ENCODE measurements at places on chromosomes 6 and 20.

DNA sequence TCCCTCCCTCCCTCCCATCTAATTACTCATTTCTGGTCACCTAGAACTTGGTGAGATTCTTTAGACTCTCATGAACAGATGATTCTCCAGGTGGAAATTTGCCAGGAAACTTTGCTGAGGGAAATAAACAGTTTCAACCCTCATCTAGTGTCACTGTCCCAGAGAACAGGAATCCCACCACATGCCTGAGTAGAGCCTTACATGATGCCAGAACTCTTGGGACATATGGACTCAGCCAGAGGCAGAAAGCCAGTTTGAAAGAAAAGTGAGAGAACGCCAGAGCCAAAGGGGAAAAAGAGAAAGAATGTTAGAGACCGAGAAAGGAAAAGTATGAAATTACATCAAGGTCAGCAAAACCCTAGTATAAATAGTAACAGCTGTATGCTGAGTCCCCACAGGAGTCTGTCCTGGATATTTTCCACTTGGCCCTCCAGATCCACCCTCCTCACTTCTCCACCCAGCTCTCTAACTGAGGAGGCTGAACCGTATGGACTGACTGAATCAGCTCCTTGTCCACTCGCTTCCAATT is 127.5 kb upstream of the COL21A1 start:
- DNase-seq = no peak

DNA sequence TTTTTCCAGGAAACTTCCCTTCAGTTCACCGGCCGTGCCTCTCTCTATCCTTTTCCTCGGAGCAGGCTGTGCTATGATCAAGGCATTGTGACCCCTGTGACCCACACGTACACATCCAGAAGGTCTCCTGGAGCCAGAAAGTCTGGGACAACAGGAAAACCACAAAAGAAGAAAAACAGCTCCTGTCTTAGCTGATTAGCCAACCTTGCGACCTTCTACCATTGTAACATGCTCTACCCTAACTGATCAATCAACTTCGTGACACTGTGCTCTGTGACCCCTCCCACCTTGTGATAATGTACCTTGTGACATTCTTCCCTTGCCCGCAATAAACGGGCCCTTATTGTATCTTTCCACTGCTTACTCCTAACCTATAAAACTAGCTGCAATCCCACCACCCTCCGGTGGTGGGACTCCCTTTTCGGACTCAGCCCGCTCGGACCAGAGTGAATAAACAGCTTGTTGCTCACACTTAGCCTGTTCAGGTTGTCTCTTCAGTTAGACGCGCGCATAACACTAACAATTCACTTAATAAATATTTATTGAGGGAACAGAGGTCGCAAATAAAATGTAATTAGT is 24.2 kb downstream of the ZNF311 start:
- DNase-seq = no peak

DNA sequence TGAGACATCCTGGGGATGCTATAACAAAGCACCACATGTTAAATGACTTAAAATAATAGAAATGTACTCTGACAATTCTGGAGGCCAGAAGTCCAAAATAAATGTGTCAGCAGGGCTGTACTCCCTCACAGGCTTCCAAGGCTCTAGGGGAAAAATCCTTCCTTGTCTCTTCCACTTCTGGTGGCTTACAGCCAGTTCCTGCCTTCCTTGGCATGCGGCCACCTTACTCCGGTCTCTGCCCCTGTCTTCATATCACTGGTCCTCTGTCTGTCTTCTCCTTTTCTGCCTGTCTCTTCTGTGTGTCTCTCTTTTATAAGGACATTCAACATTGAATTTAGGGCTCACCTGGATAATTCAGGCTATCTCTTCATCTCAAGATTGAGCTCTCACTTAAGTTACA is 155.3 kb upstream of the SYNCRIP start:
- no peak for DNase-seq

- DNase-seq = no peak
Measured at GRCh38 chr6:67345946-67346345, 1289.1 kb upstream of the ADGRB3 start.

DNA sequence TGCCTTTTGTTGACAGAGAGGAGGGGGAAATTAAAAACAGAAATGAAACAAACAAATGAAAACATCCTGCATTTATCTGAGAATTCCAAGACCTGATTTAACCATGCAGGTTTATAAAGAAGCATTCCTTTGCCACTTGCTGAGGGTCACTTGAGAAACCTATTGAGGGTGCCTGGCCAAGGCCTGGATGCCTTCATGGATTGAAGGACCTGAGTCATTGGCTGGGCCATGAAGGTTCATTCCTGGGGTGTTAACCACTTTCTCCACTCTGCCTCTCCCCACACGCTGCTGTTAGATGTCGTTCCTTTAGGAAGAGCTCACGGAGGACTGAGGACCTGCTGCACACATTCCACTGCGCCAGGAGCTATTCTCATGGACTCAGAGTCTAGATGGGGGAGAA is 49.7 kb downstream of the DAAM2 start:
- DNase-seq = no peak

DNA sequence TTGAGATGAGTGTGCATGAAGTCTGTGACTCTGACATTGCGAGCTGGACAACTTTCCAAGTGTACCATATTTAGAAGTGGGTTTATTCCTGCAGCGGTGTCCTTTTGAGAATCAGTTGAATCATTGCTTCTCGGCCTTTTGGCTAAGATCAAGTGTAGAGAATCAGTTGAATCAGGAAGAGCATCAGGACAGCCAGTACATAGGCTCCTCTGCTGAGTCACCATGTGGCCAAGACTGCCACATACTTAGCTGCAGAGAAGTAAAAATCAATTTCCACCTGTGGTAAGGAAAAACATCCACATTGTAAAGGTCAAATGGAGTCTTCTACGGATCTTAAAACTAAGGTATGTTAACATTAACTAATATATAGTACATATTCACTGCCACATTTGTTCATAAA is 428.4 kb upstream of the MARCKS start:
- no peak for DNase-seq

- no peak for DNase-seq
Measured at GRCh38 chr6:56364827-56365339, 117.5 kb upstream of the COL21A1 start.

GRCh38 chr20:15937179-15937578 is 636.1 kb downstream of the KIF16B start:
- DNase-seq = no peak

DNA sequence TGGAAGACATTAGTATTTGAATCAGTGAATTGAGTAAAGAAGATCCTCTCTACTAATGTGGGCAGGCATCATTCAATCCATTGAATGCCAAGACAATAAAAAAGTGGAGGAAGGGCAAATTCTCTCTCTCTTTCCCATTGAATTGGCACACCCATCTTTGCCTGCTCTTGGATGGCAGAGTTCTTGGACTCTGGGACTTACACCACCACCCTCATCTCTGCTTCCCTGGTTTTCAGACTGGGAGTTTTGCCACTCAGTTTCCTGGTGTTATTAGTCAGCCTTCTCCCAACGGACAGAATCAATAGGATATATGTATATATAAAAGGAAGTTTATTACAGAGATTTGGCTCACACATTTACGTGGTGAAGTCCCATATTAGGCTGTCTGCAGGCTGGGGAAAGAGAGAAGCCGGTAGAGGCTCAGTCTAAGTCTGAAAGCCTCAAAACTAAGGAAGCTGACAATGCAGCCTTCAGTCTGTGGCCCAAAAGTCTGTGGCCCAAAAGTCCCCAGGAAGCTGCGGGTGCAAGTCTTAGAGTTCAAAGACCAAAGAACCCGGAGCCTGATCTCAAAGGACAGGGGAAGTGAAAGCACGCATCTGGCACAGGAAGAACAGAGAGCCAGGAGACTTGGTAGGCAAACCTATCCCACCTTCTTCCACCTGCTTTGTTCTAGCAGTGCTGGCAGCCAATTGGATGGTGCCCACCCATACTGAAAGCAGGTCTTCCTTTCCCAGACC is 64.4 kb downstream of the SMPDL3A start:
- DNase-seq = no peak

Data from substantia nigra (tissue), 51 donors.